NCI-H82 (cell line): ENCODE measurements at places on chromosomes 4 and X.

- DNase-seq = no peak
Measured at GRCh38 chr4:143076723-143077122, 108.0 kb upstream of the USP38 start.

GRCh38 chrX:78800114-78800513 lies 52.6 kb downstream of the LPAR4 start:
- DNase-seq = no peak

DNA sequence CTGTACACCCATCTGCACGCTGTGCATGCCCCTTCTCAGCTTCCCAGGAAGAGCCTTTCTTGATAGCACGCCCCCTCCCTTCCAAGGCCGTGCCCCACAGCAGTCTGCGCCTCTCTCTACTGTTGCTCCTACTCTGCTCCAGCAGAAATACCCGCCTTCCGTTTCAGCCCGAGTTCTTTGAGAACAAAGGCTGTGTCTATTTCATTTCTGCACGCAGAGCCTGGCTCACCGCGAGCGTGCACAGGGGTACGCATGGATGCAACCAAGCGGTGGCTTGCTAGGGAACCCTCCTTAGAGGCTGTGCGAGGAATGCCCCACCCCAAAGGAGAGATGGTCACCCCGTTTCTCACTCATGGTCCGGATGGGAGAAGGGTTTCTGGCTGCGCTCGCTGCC lies 485 bp downstream of the AADAT start:
- DNase-seq = peak; percentile 73

- no peak for DNase-seq
Measured at GRCh38 chr4:138982754-138983153, 32.8 kb upstream of the NOCT start.

DNA sequence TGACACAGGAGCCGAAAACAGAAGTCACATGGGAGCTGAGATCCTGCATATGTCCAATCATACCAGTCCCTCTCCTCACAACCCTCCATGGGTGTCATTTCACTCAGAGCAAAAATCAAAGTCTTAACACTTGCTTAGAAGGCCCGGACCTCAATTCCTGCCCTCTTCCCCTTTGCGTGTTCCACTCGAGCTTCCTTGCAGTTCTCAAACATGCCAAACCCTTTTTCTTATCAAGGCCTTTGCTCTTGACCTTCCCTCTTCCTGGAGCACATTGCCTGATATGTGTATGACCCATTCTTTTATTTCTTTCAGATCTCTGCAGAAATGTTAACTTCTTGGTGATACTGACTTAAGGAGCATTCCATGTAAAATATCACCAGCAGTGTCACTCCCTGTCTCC lies 87.0 kb upstream of the USP38 start:
- no peak for DNase-seq

DNA sequence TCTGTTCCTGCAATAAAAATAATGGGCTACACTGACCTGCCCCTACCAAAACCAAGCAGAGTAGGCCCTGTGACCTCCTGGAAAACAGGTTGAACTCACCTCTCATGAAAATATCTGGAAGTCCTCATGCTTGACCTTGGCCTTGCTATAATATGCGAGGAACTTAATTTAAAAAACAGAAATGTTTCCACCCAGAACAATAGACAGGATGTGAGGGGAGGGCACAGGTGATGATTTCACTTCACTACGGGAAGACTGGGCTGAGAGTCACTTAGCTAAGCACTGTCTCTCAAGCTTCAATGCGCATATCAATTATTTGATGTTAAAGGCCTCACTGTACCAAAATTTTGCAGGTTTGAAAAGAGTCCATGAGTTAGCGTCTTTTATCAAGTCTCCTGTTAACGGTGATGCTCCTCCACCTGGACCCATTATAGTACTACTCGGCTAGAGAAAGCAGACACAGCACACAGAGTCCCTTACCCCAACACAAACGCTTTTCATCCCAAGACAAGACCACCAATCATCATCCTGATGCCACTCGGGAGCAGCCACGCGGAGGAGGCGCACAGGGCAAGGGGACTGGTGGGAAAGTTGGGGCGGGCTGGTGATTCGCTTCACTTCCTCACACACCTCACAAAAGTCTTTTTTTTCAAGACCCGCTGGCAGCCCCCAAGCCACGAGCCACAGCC lies 25.9 kb downstream of the ZNF721 start:
- DNase-seq = peak; percentile 34

- DNase-seq = no peak
Measured at GRCh38 chr4:180949424-180950213, 1293.6 kb upstream of the TENM3 start.

DNA sequence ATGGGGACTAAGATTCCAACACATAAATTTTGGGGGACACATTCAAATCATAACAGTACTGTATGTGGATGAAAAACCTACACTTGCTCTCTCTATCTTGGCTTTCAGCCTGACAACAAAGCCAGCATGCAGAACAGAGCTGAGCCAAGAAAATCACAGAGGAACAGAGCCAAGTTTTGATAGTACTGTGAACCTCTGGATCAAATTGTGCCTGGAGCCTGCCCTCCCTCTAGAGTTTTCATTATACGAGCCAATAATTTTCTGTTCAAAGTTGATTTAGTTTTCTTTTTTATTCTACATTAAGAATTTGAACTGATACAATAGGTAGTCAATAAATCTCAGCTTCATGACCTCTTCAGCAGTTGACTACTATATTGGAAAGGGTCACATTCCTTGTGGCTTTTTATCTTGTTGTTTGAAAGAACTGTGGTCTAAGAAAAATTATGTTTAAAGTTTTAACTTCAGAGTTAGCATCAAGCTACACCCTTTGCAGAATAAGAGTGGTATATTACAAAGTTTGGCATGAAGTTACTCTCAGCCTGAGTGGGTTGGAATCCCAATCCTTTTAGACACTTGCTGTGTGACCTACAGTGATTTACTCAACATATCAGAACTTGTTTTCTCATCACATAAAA lies 31.1 kb downstream of the GRID2 start:
- no peak for DNase-seq

GRCh38 chr4:61246034-61246433 lies 45.9 kb downstream of the ADGRL3 start:
- DNase-seq = no peak

- no peak for DNase-seq
Measured at GRCh38 chr4:738781-739280, 33.2 kb downstream of the PCGF3 start.

DNA sequence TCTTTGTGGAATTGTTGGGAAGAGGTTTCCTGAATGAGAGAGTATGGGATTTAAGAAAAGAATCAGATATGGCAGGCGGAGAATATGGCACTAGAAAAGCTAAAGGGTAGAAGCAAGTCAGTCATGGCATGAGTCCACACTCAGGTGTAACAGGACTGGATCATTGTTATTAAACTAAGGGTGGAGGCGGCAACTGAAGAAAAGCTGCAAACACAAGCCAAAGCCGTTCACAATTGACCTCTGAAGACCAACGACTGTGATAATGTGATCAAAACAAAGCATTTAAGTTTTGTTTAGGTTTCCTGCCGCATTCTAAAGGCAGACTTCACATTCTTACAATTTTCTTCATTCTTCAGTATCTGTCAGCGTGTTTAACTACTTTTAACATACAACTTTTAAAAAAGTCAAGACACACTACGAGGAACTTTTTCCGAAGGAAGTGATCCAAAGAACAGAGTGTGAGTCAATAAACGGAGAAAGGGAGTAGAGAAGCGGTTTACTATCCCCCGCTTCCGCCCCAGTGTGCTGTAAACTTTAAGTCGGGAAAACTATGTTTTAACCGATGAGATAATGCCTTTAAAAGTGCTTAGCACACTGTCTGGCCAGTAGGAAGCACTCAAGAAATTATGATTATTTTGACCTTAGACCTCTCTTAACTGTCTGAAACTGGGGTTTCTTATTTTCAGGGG lies 909 bp upstream of the SLAIN2 start:
- DNase-seq = peak; percentile 38

DNA sequence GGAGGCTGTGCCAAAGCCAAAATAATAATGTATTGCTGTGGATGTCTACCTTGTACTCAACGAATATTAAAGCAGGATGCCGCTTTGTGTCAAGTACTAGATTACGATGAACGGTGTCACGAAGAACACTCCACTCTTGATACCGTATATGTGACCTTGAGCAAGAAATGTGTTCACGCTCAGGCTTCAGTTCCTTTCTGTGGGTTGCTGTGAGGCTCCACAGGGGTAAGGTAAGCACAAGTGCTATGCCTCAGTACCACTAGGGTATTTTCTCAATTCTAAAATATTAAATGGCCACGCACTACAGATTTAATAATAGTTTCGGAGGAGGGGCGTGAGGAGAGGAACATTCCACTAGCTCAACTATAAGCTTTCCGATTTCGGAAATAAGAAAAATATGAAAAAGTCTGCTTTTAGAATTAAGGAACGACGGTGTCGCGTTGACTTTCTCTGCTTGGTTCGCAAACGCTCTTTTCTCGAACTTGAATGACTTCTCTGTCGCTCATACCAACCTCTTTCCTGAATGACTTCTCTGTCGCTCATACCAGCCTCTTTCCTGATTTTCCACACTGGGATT lies 607 bp upstream of the SCOC start:
- DNase-seq = peak; percentile 37

DNA sequence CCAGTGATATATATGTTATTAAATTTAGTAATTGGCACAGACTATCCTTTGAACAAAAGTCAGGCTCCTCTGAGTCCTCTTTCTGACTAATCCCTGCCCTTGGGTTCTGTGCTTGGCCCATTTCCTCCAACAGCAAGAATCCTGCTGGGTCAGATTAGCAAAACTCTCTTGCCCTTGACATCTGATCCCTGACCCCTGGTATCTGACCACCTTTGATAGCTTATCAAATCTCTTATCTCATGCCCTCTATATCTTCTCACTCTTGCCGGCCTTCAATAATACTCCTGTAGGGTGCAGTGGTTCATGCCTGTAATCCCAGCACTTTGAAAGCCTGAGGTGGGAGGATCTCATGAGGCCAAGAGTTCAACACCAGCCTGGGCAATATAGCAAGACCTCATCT lies 245.5 kb upstream of the FAM47A start:
- no peak for DNase-seq

GRCh38 chr4:38189445-38189844 lies 229.2 kb downstream of the PTTG2 start:
- no peak for DNase-seq

- DNase-seq = no peak
Measured at GRCh38 chr4:2832981-2833670, 10.5 kb upstream of the ADD1 start.

DNA sequence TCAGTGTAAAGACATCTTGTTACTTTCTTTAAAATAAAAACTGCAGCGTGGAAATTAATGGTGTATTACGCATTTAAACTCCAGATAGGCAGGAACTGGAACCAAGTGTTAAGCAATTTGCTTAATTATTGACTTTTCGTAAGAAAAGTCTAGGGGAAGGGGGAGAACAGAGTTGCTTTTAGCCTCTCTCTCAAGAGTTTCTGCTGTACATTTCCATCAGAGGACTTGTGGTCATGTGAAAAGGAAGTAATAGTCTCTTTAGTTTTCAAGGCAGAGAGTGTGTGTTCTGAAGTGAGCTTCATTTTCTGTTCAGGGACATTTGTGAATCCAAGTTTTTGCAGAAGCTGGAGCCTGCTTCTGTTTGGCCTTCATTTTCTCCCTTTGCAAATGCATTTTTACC lies 127.2 kb downstream of the UBE2K start:
- DNase-seq = no peak

DNA sequence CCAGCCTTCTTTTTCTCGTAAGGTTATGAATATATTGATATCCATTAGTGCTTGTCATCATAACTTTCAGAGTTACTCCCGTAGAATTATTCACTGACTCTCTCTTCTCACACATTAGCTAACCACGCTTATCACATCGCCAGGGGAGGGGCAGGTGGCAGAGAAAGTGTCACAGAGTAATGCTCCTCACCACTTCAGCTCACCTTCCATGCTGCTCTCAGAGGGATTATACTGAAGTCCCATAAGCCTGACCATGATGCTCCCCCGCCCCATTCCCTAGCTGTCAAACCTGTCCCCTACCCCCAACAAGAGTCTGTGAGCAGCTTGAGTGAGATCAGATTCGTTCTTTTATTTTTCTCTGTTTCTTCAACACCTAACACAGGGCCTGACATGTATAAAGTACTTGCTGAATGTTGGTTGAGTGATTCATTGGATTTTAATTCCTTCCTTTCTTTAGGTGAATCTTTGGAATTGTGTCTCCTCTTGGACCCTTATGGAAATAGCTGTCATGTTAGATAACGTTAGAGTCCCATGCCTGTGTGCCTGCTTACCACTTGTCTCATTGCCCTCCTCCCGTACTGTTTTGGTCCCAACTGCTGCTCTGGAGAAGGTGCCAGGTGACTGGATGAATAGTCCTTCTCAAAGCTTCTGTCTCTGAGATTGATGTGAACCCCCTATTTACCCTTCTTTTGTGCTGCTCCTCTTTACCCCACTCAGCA lies 55.1 kb downstream of the RS1 start:
- DNase-seq = peak; percentile 12

- no peak for DNase-seq
Measured at GRCh38 chrX:110698696-110699095, 96.9 kb downstream of the CHRDL1 start.

- DNase-seq = no peak
Measured at GRCh38 chr4:92791871-92792440, 488.2 kb downstream of the GRID2 start.

GRCh38 chrX:110938977-110939732 lies 143.5 kb upstream of the CHRDL1 start:
- DNase-seq = no peak

GRCh38 chr4:27717431-27717755 lies 856.8 kb downstream of the STIM2 start:
- DNase-seq = no peak

GRCh38 chr4:113586072-113586471 lies 175.5 kb downstream of the CAMK2D start:
- no peak for DNase-seq

GRCh38 chrX:97637289-97637688 lies 753.6 kb downstream of the RPA4 start:
- no peak for DNase-seq

GRCh38 chr4:183096276-183096965 lies 2.6 kb upstream of the WWC2 start:
- DNase-seq = no peak

- no peak for DNase-seq
Measured at GRCh38 chr4:11338956-11339782, 89.5 kb downstream of the HS3ST1 start.

GRCh38 chr4:159777689-159778088 lies 674.8 kb downstream of the RAPGEF2 start:
- DNase-seq = peak; percentile 35

GRCh38 chr4:155487210-155487609 lies 110.4 kb upstream of the MAP9 start:
- no peak for DNase-seq

- no peak for DNase-seq
Measured at GRCh38 chrX:149074398-149074797, 430.7 kb downstream of the IDS start.
